ENCODE measurements at places on chromosomes 13 and 19.

DNA sequence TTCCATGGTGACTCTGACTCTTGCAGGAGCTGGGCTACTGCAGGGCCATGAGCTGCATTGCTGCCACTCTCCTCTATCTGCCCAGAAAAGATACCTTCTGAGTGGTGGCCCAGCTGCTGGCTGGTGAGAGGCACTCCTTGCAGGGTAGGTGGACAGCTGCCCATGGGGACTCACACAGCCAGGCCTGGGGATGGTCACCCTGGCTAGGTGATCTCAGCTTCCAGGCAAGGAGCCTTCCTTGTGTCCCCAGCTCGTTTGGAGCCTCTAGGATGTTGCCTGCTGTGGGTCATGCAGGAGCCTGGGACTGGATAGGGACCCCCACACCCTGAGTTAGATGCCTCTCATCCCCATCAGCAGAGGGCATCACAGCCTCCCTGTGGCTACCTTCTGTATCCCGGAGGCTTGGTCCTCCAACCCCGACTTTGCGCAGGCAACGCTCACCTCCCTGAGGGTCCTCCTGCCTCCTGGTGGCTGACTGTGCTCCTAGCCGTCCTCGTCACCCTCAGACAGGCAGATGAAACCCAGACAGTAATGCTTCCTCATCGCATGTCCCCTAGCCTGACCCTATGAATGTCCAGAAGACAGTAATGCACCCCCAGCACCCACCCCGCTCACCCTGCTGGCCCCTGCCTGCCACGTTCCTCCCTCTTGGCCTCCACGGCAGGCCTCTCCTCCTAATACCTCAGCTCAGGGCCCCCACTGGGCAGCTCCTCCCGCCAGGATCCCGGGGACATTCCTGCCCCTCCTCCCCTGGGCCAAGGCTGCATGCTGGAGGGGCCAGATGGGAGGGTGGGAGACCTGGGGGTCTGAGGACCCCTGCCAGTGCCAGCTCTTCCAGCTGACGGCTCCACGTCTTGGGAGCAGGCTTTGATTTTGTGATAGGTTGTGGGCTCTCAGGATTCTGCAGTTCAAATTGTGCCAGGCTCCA is 13.6 kb upstream of the ZNF14 start:
- DNase-seq, result no peak

DNA sequence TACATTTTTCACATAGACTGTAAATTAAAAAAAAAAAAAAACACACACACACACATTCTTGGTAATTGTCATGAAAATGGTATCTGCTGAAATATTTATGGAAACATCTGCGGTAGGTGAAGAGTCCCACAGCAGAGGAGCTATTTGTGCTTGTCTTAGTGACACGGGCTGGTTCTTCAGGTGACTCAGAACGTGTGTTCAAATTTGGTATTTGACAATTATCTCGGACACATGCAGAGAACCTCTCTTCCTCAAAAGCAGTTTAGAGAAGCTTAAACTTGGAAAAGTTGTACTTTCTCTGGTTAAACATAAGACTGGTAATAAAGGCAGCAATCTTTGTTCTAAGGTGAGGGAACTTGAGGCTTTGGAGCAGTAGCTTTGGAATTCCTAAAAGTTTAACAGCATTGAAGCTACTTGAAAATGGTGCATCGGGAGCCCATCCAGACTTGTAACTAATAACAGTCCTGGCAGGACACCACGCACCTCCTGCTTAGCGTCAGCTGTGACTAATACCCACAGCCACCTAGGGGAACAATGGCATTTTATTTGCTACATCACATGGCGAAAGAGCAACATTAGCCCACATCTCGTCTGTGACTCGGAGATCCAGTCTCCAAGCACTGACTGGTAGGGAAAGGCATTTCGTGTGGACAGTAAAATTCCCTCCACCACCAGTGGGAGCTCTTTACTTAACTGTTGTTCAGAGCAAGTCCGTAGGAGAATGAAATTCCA is 1505.1 kb upstream of the SLC10A2 start:
- no peak for DNase-seq

GRCh38 chr13:37106642-37107041 is 1.2 kb upstream of the CSNK1A1L start:
- DNase-seq, result no peak

DNA sequence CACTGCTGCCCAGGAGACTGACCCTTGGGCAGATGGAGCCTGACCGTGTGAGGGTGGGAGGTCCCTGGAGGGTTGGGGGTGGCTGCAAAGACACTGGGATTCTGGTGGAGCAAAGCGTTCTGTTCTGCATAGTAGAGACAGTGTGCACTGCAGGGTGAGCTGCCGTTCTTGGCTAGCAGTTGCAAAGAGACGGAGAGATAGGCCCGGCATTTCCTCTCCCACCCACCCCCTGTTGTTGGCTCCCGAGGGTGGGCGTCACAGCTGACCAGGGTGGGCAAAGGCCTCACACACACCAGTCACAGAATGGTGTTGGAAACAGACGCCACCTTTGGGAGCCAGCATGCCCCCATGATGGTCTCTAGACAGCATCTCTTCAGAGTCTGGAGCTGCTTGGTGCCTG is 11.4 kb downstream of the TMEM255B start:
- DNase-seq, result no peak

GRCh38 chr13:20702915-20703779 is at the start of gene IL17D:
IL17D (plus strand) TSS chr13:20703699; CDS start chr13:20704002, 303 bp downstream.
- DNase-seq, result no peak

GRCh38 chr13:100512422-100512821 is 76.2 kb downstream of the GGACT start:
- no peak for DNase-seq

- DNase-seq, result no peak
Measured at GRCh38 chr13:112530861-112531260, 57.1 kb downstream of the TUBGCP3 start.

- DNase-seq, result no peak
Measured at GRCh38 chr19:29858000-29858596, 46.3 kb downstream of the CCNE1 start.

GRCh38 chr19:41563854-41564514 is 12.0 kb upstream of the CEACAM21 start:
- DNase-seq, result no peak

GRCh38 chr13:47112205-47112902 is 215.5 kb upstream of the HTR2A start:
- no peak for DNase-seq

DNA sequence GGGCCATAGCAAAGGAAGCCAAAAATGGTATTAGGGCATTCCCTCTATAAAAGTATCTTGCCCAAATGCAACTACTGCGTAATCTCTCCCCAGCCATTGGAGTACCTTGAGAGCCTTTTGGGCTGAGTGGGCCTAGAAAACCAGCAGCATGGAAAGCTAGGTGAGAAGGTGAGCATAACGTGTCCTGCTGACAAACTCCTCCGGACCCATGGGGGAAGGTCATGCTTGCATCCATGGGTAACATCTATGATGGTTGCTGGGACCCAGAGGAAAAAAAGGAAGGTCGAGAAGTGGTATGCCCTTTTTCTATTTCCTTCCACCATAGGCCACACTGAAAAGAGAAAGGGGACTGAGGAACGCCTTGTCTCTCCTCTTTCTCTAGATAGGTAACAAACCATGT is 57.4 kb downstream of the ZNF728 start:
- DNase-seq, result no peak

GRCh38 chr13:30743319-30744055 is 8.1 kb downstream of the ALOX5AP start:
- DNase-seq, result no peak

GRCh38 chr13:109817591-109818535 is 31.5 kb upstream of the IRS2 start:
- DNase-seq, result no peak

DNA sequence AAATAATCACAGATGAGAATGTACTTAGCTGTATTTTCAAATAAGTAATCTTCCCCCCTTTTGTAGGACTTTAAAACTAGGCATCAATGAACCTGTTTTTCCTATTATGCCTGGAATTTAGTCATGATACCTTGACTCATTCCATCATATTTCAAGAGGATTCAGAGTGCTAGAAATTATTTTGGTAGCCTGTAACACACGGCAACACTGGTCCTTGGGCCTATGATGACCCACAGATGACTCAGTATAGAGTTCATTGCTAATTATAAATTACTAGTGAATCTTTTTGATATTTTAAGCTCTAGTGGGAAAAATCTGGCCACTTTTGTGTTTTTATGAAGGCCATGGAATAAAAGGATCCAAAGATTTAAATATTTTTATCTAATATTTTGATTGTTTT is 26.0 kb upstream of the GARRE1 start:
- no peak for DNase-seq
